Prostate gland (tissue), 2 donors: ENCODE measurements at places on chromosomes 12 and 14.

GRCh38 chr12:108345716-108346633 is 6.9 kb upstream of the CMKLR1 start:
- H3K4me1 ChIP-seq = no peaks in the 10 kb centered on the region
- no peaks in the 10 kb centered on the region for H3K27me3 ChIP-seq

- no peaks in the 10 kb centered on the region for H3K4me1 ChIP-seq
- H3K27me3 ChIP-seq = no peaks in the 10 kb centered on the region
- H3K4me3 ChIP-seq = no peak overlapping the region
- H3K27ac ChIP-seq = no peak overlapping the region
These were observed 498.2 kb upstream of the SOX5 start for GRCh38 chr12:24447678-24448077.

DNA sequence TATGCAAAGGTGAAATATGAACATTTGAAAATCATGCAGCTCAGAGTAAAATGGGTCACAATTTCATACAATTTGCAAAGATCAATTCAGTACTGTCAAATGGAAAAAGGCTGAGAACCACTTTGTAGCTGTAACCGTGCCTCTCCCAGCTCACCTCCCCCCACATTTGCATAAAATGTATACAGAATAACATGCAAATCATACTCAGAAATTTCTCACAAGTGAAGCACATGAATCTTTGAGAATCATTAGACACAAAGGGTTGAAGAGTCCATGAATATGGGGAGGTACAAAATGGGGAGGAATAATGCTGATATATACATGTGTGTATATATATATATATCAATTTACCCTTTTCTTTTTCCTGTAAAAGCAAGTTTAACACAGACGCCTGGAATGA is 162.1 kb downstream of the APAF1 start:
- no peaks in the 10 kb centered on the region for H3K36me3 ChIP-seq
- DNase-seq = no peak
- no peaks in the 10 kb centered on the region for H3K27me3 ChIP-seq
- H3K4me1 ChIP-seq = no peaks in the 10 kb centered on the region
- H3K27ac ChIP-seq = no peak overlapping the region

GRCh38 chr14:57382283-57382682 is 8.1 kb upstream of the NAA30 start:
- no peaks in the 10 kb centered on the region for H3K27me3 ChIP-seq
- H3K27ac ChIP-seq = no peak overlapping the region
- H3K4me3 ChIP-seq = no peak overlapping the region
- DNase-seq = no peak

GRCh38 chr14:80615831-80616230 is 325.7 kb downstream of the CEP128 start:
- no peaks in the 10 kb centered on the region for H3K4me1 ChIP-seq
- no peaks in the 10 kb centered on the region for H3K36me3 ChIP-seq
- no peak for DNase-seq
- no peak overlapping the region for H3K27ac ChIP-seq

DNA sequence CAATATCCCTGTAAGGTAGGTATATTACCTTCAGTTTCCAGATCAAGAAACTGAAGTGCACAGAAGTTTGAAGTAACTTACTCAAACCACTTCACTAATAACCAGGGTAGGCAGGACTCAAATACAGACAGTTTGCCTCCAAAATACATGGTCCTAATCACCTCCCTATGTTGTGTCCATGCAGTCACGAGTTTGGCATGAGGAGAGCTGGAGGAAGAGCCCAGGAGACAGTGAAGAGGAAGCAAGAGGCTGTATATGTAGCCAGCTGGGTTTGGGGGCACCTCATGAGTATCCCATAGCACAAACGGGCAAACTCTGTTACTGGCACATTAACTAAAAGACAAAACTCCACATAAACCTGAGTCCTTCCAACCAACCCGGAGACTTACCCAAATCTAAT is 79.2 kb downstream of the DUSP16 start:
- DNase-seq = no peak
- H3K4me1 ChIP-seq = no peaks in the 10 kb centered on the region
- H3K27me3 ChIP-seq = no peaks in the 10 kb centered on the region
- no peaks in the 10 kb centered on the region for H3K36me3 ChIP-seq
- H3K27ac ChIP-seq = peak overlapping the region; percentile 28

GRCh38 chr12:47393403-47393790 is 312.4 kb downstream of the RPAP3 start:
- no peak for DNase-seq
- no peaks in the 10 kb centered on the region for H3K27me3 ChIP-seq
- H3K36me3 ChIP-seq = no peaks in the 10 kb centered on the region
- H3K27ac ChIP-seq = no peak overlapping the region
- no peak overlapping the region for H3K4me3 ChIP-seq

DNA sequence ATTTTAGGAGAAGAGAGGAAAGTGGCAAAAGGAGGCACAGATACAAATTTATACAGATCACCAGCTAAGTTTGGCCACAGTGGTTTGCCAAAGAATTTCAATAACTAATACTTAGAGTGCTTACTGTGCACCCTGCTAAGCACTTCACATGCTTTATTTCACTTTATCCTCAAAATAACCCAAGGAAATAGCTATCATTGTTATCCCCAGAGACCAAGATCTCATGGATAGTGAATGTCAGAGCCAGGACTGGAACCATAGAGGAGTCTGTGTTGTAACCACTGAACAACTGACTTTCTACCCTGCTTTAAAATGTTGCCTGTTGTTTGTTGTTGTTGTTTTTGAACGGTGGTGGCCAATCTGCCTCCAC is 1.3 kb upstream of the TCP11L2 start:
- DNase-seq = no peak
- no peaks in the 10 kb centered on the region for H3K4me1 ChIP-seq
- peak overlapping the region; percentile 93 for H3K4me3 ChIP-seq
- peak overlapping the region; percentile 96 for H3K27ac ChIP-seq

DNA sequence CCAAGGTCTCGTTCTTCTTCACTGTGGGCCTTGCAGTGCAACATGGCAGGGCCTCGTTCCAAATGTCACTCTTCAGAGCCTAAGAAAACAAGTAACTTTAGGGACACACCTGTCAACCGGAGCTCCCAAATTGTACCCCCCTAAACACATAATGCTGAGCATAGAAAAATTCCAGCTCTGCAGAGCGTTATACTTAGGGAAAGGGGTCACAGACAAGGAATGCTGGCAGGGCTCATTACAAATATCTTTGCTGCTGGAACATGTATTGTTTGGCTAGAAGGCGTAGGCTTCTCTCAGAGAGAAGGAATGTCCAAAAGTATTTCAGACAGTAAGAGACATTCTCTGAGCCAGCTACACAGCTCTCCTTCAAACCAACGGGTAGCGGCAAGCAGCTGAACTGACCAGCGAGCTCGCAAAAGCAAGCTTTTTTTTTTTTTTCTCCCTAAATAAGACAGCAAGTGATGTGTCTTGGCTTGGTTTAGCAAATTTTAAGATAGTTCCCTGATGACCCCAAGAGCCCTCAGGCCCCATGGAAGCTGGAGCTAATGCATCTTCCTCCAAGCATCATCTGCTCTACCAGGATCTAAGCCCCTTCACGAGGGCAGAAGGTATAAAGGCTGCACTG is 24.5 kb downstream of the SSH1 start:
- H3K27ac ChIP-seq = peak overlapping the region; percentile 17
- peak; percentile 44 for DNase-seq
- H3K27me3 ChIP-seq = no peaks in the 10 kb centered on the region
- H3K4me1 ChIP-seq = no peaks in the 10 kb centered on the region
- no peak overlapping the region for H3K4me3 ChIP-seq

- H3K4me1 ChIP-seq = no peaks in the 10 kb centered on the region
- no peaks in the 10 kb centered on the region for H3K27me3 ChIP-seq
- H3K4me3 ChIP-seq = no peak overlapping the region
These were observed 388.9 kb downstream of the SOX5 start for GRCh38 chr12:23560611-23561010.

DNA sequence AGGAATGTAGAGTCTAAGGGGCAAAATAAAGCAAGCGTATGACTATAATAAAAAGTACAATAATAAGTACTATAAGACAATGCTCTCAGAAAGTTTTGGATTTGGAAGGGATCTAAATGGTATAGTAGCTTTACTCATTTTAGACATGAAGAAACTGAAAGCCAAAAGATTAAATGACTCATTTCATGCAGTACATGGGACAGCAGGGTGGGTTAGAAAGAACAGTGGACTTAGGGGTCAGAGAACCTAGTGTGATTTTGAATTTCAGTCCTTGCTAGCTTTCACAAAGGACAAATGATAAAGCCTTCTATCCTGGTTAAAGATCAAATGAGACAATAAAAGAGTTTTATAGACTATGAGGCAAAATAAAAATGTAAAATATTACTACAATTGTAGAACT is 6.8 kb upstream of the LEMD3 start:
- no peaks in the 10 kb centered on the region for H3K27me3 ChIP-seq
- H3K4me3 ChIP-seq = no peak overlapping the region
- H3K4me1 ChIP-seq = no peaks in the 10 kb centered on the region
- no peak overlapping the region for H3K27ac ChIP-seq
- no peaks in the 10 kb centered on the region for H3K36me3 ChIP-seq

DNA sequence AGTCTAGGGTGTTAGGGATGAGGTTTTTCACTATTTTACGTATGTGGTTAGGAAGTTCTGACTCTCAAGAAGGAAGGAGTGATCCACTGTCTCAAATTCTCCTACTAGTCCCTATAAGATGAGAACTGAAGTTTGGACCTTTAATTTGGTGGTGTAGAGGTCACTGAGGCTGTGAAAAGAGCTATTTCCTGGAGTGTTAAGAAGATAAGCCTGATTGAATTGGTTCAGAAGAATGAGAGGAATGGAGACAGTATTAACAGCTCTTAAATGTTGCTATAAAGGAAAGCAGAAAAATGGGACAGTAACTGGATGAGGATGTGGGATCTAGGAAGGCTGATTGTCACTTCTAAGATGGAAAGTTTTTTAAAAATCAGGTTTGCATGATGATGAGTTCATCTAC is 57.6 kb downstream of the CNTN1 start:
- no peaks in the 10 kb centered on the region for H3K36me3 ChIP-seq
- no peak overlapping the region for H3K27ac ChIP-seq
- DNase-seq = no peak
- H3K4me1 ChIP-seq = no peaks in the 10 kb centered on the region
- no peak overlapping the region for H3K4me3 ChIP-seq
- no peaks in the 10 kb centered on the region for H3K27me3 ChIP-seq

DNA sequence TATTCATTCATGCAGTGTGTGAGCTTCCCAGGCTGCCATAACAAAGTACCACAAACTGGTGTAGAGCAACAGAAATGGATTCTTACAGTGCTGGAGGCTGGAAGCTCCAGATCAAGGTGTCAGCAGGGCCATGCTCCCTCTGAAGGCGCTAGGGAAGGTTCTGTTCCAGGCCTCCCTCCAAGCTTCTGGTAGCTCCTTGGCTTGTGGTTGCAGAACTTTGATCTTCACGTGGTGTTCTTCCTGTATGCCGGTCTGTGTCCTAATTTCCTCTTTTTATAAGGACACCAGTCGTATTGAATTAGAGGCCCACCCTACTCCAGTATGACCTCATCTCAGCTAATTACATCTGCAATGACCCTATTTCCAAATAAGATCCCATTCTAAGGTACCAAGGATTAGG is 3.1 kb downstream of the OTUB2 start:
- no peaks in the 10 kb centered on the region for H3K36me3 ChIP-seq
- H3K27me3 ChIP-seq = no peaks in the 10 kb centered on the region
- no peaks in the 10 kb centered on the region for H3K4me1 ChIP-seq
- H3K4me3 ChIP-seq = no peak overlapping the region

- no peak for DNase-seq
- no peak overlapping the region for H3K4me3 ChIP-seq
- H3K27ac ChIP-seq = no peak overlapping the region
- no peaks in the 10 kb centered on the region for H3K36me3 ChIP-seq
- peaks cover 5% of the 10 kb centered on the region for H3K27me3 ChIP-seq
These were observed 382.8 kb downstream of the BCL11B start for GRCh38 chr14:98888927-98889835.

DNA sequence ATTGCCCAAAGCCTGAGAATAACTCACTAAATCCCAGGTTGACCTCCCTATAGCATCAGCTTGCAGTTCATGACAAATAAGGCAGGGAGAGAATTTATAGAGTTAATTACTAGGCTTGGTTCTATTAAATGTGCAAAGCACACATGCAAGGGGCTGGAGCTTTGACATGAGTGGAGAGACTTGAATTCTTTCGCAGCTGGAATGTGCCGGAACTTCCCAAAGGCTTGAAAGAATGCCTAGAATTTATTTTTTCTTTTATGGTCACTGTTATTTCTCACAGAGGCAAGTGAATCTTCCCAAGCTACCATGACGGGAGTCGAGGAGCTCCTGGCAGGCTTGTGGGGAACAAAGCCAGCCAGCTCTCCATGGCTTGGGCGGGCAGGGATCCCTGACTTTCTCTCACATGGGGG is 95.5 kb upstream of the USP44 start:
- DNase-seq = no peak
- H3K4me1 ChIP-seq = no peaks in the 10 kb centered on the region
- H3K4me3 ChIP-seq = no peak overlapping the region
- H3K27me3 ChIP-seq = no peaks in the 10 kb centered on the region

- no peaks in the 10 kb centered on the region for H3K27me3 ChIP-seq
- no peak overlapping the region for H3K4me3 ChIP-seq
- DNase-seq = no peak
- no peaks in the 10 kb centered on the region for H3K36me3 ChIP-seq
- H3K4me1 ChIP-seq = no peaks in the 10 kb centered on the region
These were observed 39.4 kb upstream of the CSRNP2 start for GRCh38 chr12:51122844-51123243.

DNA sequence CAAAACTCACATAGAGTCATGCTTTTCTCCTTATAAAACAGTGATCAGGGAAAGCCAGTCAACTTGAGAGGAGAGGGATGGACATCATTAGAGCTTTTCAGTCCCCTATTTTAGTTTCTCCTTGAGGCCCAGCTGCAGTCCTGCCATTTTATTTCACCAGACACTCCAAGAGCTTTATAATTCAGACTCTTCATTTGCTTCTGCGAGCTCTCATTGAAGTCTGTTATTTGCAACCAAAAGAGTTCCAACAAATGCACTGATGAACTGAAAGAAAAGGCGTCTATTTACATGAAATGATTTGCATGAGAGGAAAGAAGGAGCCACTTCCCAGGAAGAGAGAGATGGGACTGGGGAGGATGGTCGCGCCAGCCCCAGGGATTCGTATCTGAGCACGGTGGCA is 86.8 kb downstream of the NDUFA12 start:
- no peaks in the 10 kb centered on the region for H3K36me3 ChIP-seq
- DNase-seq = no peak
- H3K27ac ChIP-seq = no peak overlapping the region
- no peaks in the 10 kb centered on the region for H3K27me3 ChIP-seq
- H3K4me1 ChIP-seq = no peaks in the 10 kb centered on the region

DNA sequence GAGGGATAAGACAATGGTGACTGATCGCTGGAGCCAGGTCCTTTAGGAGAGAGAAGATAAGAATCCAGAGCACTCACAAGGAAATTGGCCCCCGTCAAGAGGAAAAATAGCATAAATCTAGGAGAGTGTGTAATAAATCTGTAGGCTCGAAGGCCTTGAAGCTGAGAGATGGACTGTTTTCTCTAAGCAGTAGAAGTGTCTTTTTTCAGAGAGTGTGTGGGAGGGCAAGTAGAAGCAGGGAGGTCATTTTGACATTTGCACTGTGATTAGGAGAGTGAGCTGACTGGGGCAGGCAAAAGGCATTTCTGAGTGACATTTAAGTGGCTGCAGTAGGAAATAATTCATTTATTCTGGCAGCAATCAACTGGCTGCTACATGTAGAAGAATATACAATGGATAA is 78.0 kb upstream of the DDHD1 start:
- no peak for DNase-seq
- no peaks in the 10 kb centered on the region for H3K36me3 ChIP-seq
- no peaks in the 10 kb centered on the region for H3K27me3 ChIP-seq
- H3K4me1 ChIP-seq = no peaks in the 10 kb centered on the region
- no peak overlapping the region for H3K4me3 ChIP-seq

GRCh38 chr14:49893309-49894213 is 679 bp downstream of the ARF6 start:
- peaks cover 9% of the 10 kb centered on the region for H3K4me1 ChIP-seq
- H3K36me3 ChIP-seq = no peaks in the 10 kb centered on the region
- peak; percentile 23 for DNase-seq
- no peaks in the 10 kb centered on the region for H3K27me3 ChIP-seq

GRCh38 chr12:66590275-66590985 is 88.4 kb downstream of the GRIP1 start:
- no peaks in the 10 kb centered on the region for H3K36me3 ChIP-seq
- DNase-seq = no peak
- H3K27ac ChIP-seq = no peak overlapping the region
